Glomerular endothelial cell (primary cell): ENCODE measurements at places on chromosomes 6 and 20. TPM values are rescaled to one million over a fixed set of nuclear protein-coding genes. Genes with fewer than 3 reads are reported as not detected.

- DNase-seq = no peak
These were observed 577 bp downstream of the LSM14B start for GRCh38 chr20:62122654-62123449.

DNA sequence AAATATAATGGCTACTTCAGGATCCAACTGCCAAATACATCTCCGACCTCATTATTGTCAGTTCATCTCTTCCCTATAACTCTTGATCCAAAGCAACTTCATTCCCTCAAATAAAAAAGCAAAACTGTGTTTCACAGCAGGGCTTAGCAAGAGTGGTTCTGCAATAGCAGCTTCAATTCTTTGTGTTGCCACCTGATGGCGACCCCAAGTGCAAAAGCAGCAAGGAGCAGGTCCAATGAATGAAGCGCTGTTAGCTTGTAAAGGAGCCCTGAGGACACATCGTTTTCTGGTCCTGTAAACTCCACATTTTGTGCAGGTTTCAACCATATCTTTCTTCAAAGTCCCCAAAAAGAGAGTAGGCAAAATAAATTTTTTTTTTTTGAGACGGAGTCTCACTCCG lies 19.6 kb downstream of the RTN4IP1 start:
- DNase-seq = no peak

Gene RFX6
- not detected in 2 replicates for total RNA-seq

DNA sequence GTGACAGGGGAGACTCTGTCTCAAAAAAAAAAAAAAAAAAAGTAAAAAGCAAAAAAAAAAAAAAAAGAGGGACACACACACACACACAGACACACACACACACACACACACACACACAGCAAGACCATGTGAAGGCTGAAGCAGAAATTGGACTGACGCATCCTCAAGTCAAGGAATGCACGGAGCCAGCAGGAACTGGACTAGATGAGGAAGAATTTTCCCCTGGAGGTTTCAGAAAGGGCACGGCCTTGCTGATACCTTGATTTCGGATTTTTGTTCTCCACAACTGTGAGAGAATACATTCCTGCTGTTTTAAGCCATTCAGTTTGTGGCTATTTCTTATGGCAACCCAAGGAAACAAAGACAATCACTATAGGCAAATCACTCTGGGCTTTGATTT lies 176.9 kb upstream of the SALL4 start:
- no peak for DNase-seq

DNA sequence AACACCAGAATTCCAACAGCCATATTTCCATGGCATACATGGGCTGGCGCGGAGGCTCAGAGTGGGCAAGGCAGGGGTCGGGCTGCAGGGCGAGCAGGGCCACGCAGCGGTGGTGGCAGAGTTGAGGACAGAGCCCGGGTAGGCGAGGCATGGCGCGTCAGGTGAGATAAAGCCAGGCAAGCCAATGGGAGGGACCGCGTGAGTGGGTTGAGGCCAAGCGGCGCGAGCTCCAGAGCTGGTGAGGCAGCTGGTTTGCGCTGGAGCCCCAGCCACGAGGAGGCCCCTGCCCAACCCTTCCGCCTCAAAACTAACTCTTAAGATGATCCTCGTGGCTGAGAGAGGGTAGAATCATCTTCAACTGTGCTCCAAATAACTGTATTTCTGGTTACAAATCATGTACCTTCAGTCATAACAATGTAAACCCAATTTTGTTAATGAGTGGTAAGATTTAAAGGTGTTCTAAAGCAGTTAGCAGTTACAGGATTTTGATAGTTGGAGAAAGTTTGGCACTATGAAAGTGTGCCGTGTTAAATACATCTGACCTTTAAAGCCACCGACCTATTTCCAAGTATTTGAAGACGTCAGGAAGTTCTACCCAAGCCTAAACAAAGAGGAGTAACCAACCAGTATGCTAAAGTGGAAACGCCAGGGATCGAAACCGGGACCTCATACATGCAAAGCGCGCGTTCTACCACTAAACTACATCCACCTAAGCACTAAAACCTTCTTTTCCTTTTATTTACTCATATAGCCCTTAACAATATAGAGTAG lies 107.9 kb downstream of the GPX5 start:
- DNase-seq = no peak

GRCh38 chr6:36827261-36828079 lies 11.8 kb downstream of the CPNE5 start:
- peak; percentile 98 for DNase-seq

- no peak for DNase-seq
These were observed 67.5 kb downstream of the MACROD2 start for GRCh38 chr20:14062786-14063185.

Gene REM1
- total RNA-seq = not detected in 2 replicates

- no peak for DNase-seq
These were observed 2.8 kb downstream of the NKX2-4 start for GRCh38 chr20:21394551-21394950.

Gene F13A1
- not detected in 2 replicates for total RNA-seq

DNA sequence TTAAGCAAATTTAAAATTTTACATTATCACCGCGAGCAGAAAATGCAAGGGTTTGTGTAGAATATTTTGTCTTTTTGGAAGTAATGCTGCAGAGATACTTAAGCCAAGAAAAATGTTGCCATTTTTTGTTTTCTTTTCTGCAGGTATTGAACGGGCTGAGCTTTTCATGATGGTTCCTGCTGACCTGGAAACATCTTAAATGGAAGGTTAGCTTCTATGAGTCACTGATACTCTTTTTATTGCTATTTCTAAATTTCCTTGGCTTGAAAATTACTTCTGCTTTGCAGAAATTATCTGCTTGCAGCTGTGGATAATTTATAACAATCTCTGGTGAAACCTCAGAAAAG lies 12.7 kb downstream of the SYTL3 start:
- DNase-seq = no peak

Gene PACSIN1
- not detected in 2 replicates for total RNA-seq

DNA sequence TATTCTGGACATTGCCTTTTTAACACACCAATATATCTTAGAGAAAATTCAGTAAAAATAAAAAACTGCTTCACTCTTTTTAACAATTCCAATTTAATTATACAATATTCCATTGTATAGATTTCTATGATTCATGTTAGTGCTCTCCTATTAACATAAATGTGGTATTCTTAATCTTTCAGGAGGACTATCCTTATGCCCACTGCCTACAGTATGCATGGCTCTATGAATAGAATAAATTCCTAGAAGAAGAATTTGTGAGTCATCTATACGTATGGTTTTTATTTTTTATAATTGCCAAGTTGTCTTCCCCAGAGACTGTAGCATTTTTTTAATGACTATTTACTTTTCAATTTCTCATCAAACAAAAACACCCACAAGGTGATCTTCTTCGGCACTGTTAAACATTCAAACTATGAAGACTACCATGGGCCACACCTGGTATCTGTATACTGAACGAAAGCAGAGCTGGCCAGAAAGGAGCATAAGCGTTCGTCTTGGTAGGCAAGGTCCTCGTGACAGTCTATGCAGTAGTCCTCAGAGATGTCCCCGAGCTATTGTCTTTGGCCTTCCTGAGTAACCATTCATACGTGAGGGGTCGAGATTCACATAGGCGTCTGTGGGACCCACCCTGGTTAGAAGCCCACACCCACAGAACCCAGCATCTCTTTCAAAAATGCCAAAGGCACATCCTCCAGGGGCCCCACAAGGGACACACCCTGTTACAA lies 74.6 kb downstream of the KIF16B start:
- DNase-seq = no peak

- no peak for DNase-seq
These were observed 67.8 kb downstream of the GFOD1 start for GRCh38 chr6:13419422-13420195.

GRCh38 chr6:150634176-150634963 lies 34.7 kb downstream of the PLEKHG1 start:
- no peak for DNase-seq

Gene MYB
- 0.29 and 0.47 TPM in 2 replicates for total RNA-seq

DNA sequence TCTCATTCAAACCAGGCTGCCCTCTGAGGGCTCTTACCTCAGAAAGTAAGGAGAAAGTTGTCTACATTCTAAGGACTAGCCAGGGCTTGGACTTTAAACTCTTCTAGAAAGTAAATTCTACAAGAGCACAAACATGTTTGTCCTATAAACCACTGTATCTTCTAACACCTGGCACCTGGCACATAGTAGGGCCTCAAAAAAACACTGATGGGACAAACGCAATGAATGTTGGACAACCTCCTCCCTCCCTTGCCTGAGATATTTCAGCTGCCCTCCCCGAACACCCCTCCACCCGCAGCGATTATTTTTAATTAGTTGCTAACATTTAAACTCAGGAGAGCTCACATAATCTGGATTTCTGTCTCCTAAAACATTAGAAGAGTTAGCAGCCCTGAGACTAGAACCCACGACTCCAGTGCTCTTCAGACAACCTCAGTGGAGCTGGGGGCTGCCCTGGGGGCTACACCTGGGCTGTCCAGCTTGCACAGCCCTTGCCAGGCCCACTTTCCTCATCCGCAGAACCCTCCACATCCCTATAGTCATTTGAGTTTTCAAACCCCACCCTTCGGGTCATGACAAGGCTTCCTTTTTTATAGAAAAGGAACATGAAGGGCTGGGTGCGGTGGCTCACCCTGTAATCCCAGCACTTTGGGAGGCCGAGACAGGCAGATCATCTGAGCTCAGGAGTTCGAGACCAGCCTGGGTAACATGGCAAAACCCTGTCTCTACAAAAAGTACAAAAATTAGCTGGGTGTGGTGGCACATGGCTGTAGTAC lies 4.9 kb downstream of the HCK start:
- no peak for DNase-seq

DNA sequence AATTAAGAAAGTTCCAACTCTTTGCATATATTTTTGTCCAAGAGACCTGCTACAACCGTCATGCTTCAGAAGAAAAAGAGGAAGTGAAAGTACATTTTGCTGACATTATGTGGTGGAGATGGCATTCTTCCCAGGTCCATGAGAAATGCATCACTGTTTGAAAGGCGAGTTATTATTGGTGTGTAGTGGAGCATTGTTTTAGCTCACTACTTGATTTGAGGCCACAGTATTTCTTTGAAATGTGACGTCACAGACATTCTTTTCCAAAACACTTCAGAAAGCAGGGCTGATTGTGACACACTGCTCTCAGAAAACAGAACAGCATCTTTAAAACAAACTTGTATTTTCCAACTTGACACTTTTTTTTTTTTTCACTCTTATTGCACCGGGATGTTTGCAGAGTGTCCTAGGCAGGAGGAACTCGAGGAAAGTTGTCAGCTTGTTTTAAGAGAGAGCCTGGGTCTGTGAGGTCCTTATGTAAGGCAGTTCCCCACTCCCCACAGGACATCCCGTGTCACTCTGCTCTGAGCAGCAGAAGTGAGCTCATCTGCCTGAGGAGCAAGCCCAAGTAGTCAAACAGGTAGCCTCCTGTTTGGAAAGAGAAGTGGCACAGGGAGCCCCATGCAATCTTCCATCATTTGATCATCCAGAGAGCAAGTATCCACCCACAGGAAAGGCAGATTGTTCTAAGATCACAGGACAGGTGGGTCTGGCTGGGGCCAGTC lies 1.1 kb downstream of the SPTLC3 start:
- no peak for DNase-seq

GRCh38 chr6:73043446-73043845 lies 181.8 kb downstream of the KHDC1L start:
- no peak for DNase-seq

Gene ADGRF5
- total RNA-seq = 495 and 502 TPM in 2 replicates

- DNase-seq = no peak
These were observed 17.9 kb upstream of the TRIM26 start for GRCh38 chr6:30231067-30231466.

Gene GINS1
- 3.1 and 4.4 TPM in 2 replicates for total RNA-seq

DNA sequence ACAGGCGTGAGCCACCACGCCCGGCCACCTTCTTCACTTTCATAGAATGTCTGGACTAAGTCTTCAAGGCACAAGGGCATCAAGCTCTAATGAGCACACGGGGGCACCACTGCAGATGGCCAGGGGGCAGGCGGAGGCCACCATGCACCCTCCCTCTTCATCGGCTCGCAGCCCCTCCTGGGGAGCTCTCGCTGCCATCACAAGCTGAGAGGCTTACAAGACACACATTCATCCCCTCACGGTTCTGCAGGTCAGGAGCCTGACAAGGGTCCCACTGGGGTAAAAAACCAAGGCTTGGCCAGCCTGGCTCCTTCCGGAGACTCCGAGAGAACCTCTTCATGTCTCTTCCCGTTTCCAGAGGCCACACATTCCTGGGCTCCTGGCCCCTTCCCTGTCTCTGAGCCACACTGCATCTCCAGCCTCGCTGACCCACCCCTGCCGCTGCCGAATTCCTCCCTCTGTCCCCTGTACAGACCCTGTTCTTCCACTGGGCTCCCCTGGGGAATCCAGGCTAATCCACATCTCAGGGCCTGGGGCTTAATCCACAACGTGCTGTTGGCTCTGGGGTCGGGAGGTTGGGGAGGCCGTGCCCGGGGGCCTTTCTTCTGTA lies 19.8 kb downstream of the DLL1 start:
- no peak for DNase-seq

Gene HEY2
- 0.34 and 1.7 TPM in 2 replicates for total RNA-seq

DNA sequence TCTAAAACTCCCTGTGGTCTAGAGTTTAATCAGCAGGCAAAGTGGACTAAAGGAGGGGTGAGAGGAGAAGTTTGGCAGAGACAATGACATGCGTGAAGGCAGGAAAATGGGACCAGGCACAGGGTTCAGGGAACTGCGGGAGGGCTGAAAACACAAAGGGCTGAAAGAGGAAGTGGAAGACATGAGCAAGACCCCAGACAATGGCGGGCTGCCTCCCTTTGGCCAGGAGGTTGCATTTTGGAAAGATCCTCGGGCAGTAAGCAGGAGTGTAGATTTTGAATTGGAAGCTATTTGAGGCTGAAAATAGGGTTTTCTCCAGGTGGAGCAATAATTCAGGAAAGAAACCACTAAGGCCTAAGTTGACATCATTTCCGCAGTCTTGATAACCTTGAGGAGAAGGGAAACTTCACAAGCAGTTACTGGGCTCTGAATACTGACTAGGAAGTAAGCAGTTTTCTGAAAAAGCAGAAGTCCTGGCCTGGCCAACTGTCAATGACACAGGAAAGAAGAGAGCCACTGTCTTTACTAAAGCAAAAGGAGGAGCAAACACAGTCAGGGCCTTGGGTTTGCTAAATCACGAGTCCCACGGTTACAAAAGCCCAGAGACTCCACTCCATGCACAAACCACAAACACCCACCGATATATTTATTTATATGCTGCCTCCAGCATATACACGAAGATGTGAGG lies 3.4 kb downstream of the LY86 start:
- DNase-seq = no peak

Gene MYH7B
- total RNA-seq = not detected in 2 replicates

GRCh38 chr6:98014442-98015201 lies 731.6 kb upstream of the MMS22L start:
- no peak for DNase-seq

DNA sequence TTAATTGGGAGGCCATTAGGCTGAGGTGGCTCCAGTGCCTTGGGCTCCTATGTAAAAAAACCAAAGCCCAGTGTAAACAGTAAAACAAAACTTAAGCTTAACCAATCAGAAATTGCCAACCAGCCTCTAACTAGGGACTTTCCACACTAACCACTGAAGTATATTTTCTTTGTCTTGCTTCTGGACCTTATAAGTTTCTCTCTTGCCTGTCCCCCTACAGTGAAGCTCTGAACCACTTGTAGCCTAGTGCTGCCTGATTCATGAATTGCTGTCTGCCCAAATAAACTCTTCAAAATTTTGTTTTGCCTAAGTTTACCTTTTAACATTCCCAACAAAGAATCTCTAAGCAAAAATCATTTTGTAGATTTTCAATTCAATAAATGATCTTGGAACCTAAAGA lies 28.2 kb downstream of the POPDC3 start:
- DNase-seq = no peak

- no peak for DNase-seq
These were observed 837.6 kb downstream of the MAFB start for GRCh38 chr20:39851459-39851858.
